ENCODE measurements at places on chromosomes 3 and 15. TPM values are rescaled to one million over a fixed set of nuclear protein-coding genes. Genes with fewer than 3 reads are reported as not detected.
A peak's percentile ranks its signal among the peaks of the same experiment; 100 is the strongest.

GOLGA6L9 gene
- 1.6 TPM for total RNA-seq

MANF gene
- total RNA-seq, result 78.9 TPM

ARIH1 gene
- 165 TPM for total RNA-seq

CPEB1 gene
- total RNA-seq, result 1.1 TPM

ZNF80 gene
- total RNA-seq, result 0.15 TPM

GRCh38 chr3:135556174-135556573 lies 409.4 kb upstream of the PPP2R3A start:
- DNase-seq, result no peak

- DNase-seq, result no peak
Observed at GRCh38 chr3:155281912-155282311, 11.6 kb downstream of the STRIT1 start.

- DNase-seq, result no peak
Observed at GRCh38 chr3:28768439-28768838, 419.8 kb upstream of the AZI2 start.

DNA sequence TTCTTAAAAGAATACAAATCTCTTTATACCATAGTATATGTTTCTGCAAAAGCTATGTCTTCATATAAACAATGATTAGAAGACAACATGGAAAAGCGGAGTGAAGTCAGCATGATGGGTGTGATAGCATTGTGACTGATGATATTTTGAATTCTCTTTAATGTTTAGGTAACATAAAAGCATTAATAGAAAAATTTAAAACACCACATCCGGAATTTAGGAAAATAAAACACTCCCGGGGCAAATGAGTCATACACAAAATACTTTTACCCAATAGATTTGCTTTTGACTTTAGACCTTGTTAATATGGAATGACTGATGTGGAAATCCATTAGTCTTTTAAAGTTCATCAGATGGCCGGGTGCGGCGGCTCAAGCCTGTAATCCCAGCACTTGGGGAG lies 134.7 kb downstream of the P3H2 start:
- DNase-seq, result no peak

GRCh38 chr3:10555263-10555662 lies 49.9 kb upstream of the ATP2B2 start:
- peak; percentile 23 for DNase-seq

GRCh38 chr3:150419076-150419868 lies 11.2 kb downstream of the TSC22D2 start:
- no peak for DNase-seq

Measured in aorta (tissue), 5 donors.